Activated CD8-positive, alpha-beta memory T cell treated with anti-CD3 and anti-CD28 coated beads for 1 hour (primary cell): ENCODE measurements at places on chromosomes 2 and 18.

DNA sequence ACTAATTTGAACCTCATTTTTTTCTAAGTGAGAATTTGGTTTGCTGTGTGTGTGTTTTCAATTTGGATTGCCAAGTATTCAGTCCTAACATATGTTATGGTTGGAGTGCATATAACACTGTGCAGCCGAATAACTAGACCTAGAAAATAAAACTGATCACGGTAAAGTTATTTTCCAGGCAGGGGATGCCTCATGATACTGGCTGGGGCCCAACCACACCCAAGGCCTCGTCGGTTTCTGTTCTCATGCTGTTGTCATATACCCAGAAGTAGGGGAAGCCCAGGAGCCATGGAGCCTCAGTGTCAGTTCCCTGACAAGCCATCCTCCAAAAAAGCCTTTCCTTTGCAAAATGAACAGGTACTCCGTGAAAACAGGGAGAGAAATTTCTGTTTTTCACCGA, 160.2 kb downstream of the GBX2 start:
- DNase-seq: no peak

DNA sequence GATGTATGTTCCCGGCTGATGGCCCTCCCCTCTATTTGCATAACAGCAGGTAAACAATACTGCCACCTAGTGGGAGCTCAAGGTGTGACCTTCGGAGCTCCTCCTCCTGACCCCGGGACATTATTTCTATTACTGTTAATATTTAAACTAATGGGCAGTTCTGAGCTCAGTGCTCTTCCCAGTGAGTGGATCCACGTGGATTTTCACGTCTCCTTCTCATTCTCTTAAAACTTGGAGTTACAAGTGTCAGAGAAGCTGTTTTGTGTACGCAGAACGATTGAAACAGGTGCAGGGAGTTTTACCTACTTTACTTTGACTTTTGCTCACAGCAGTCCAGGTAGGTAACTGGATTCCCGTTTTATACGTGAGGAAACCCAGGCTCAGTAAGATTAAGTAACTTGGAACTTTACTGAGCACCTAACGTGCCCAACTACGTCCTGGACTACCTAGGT, 127.3 kb downstream of the PRKCE start:
- DNase-seq: peak; percentile 40

DNA sequence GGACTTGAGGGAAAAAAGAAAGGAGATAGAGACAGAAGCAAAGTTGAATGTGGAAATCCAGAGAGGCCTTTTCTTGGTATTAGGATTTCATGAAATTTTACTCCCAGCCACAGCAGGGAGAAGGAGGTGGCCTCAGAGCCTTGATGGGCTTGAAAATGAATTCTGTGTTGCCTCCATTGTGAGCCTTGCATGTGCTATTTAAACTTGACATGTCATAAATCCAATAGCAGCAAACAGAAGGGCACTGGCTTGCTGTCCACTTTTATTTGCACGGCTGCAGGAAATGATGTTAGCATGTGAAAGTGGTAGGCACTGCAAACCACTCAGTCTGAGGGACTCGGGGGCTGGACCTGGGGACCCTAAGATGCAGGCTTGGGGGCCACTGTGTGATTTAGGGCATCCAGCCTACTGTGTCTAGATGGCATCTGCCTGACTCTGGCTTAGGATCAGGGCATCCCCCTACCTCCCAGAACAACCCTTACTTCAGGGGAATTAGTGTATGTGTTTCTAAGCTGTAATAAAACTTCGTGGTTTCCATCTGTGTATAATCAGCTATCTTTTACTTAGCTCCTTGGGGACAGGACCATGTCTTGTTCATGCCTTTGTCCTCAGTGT, 139.1 kb upstream of the SKOR2 start:
- no peak for DNase-seq

DNA sequence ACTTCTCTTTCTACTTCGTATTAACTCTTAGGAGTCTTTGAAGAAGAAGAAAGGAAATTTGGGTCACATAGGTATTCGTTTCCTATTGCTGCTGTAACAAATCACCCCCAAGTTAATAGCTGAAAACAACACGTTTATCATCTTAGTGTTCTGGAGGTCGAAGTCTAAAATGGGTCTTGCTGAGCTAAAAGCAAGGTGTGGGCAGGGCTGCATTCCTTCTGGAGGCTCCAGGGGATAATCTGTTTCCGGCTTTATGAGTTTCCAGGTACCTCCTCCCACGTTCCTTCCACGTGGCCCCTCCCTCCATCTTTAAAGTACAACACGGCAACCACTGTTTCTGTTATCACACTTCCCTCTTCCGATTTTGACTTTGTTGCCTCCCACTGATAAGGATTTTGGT, 233.5 kb upstream of the RBBP8 start:
- DNase-seq: no peak

GRCh38 chr2:234611209-234611608, 114.3 kb upstream of the ARL4C start:
- no peak for DNase-seq

GRCh38 chr2:134897932-134898331, 20.7 kb upstream of the CCNT2 start:
- DNase-seq: no peak

DNA sequence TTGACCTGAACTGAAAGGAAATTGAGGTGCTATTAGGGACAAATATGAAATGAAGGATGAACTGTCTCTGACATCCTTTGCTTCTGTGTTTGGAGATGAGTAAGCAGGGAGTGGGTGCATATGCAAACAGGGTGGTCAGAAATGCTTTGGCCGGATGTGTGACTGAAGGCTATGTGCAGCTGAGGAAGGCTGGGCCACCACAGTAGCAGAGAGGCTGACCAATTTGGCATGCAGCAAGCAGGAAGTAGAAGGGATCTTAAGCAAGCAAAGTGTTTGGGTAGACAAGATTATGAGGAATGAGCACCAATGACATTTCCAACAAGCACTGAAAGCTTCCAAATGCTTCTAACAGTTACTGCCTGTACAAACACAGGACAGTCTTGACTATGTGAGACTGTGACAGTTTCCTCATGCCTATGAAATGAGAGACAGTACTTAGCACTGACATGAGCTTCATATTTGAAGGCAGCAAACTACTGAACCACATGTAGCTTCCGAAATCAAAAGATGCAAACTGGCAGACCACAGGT, 3.3 kb upstream of the ACTR3 start:
- DNase-seq: no peak

- no peak for DNase-seq
Measured at GRCh38 chr2:1091895-1092585, 141.4 kb downstream of the SNTG2 start.
